ENCODE measurements at places on chromosomes 6 and 20. TPM values are rescaled to one million over a fixed set of nuclear protein-coding genes. Genes with fewer than 3 reads are reported as not detected.

IL20RA gene
- 0.90 TPM for total RNA-seq

NDUFAF4 gene
- 19.3 TPM for total RNA-seq

CLPSL1 gene
- total RNA-seq: not detected

PPARD gene
- total RNA-seq: 1.3 TPM

EPHA7 gene
- 1.5 TPM for total RNA-seq

SNAP25 gene
- total RNA-seq: 0.65 TPM

HAO1 gene
- total RNA-seq: not detected

SALL4 gene
- 0.36 TPM for total RNA-seq

SPAG4 gene
- total RNA-seq: 4.7 TPM

TREML1 gene
- not detected for total RNA-seq

TREML2 gene
- not detected for total RNA-seq

NOL4L gene
- total RNA-seq: 4.5 TPM

SLC17A2 gene
- total RNA-seq: not detected

CNBD2 gene
- 2.2 TPM for total RNA-seq

ABHD16B gene
- total RNA-seq: not detected

PRIM2 gene
- 16.4 TPM for total RNA-seq

AFG1L gene
- total RNA-seq: 6.0 TPM

PTK6 gene
- not detected for total RNA-seq

AVP gene
- total RNA-seq: not detected

LIN28B gene
- total RNA-seq: not detected

STK38 gene
- total RNA-seq: 34.3 TPM

MCCD1 gene
- total RNA-seq: not detected

HTR1B gene
- total RNA-seq: under 0.01 TPM

CDSN gene
- not detected for total RNA-seq

NR2E1 gene
- not detected for total RNA-seq

ZSCAN23 gene
- 12.0 TPM for total RNA-seq

SLC17A1 gene
- not detected for total RNA-seq

ISM1 gene
- not detected for total RNA-seq

FOXS1 gene
- not detected for total RNA-seq

GNMT gene
- 0.36 TPM for total RNA-seq

SGK2 gene
- 0.09 TPM for total RNA-seq

CST5 gene
- total RNA-seq: not detected

ATG5 gene
- 31.0 TPM for total RNA-seq

ACSS2 gene
- total RNA-seq: 32.3 TPM

AGER gene
- total RNA-seq: 0.16 TPM

ZNF831 gene
- 0.98 TPM for total RNA-seq

KCNK17 gene
- not detected for total RNA-seq

SPO11 gene
- not detected for total RNA-seq

THBD gene
- total RNA-seq: 6.7 TPM

ENPP5 gene
- total RNA-seq: 5.3 TPM

WFDC2 gene
- not detected for total RNA-seq

ANGPT4 gene
- not detected for total RNA-seq

GSTA1 gene
- total RNA-seq: not detected

C20orf204 gene
- total RNA-seq: 1.6 TPM

MAFB gene
- total RNA-seq: 42.8 TPM
